IMR-90 (cell line): ENCODE measurements at places on chromosomes 6 and 20. TPM values are rescaled to one million over a fixed set of nuclear protein-coding genes. Genes with fewer than 3 reads are reported as not detected.

- H3K4me1 ChIP-seq, result no peaks in the 10 kb centered on the region
- H3K27ac ChIP-seq, result no peak overlapping the region
- no peak overlapping the region for H3K4me3 ChIP-seq
- H3K36me3 ChIP-seq, result no peaks in the 10 kb centered on the region
- DNase-seq, result no peak
Measured at GRCh38 chr20:62779417-62779685, 16.9 kb upstream of the MRGBP start.

GRCh38 chr6:110674096-110674495 is 141.2 kb downstream of the CDK19 start:
- no peaks in the 10 kb centered on the region for H3K27me3 ChIP-seq
- H3K4me1 ChIP-seq, result no peaks in the 10 kb centered on the region
- no peak for DNase-seq
- H3K36me3 ChIP-seq, result no peaks in the 10 kb centered on the region
- no peak overlapping the region for H3K27ac ChIP-seq

DNA sequence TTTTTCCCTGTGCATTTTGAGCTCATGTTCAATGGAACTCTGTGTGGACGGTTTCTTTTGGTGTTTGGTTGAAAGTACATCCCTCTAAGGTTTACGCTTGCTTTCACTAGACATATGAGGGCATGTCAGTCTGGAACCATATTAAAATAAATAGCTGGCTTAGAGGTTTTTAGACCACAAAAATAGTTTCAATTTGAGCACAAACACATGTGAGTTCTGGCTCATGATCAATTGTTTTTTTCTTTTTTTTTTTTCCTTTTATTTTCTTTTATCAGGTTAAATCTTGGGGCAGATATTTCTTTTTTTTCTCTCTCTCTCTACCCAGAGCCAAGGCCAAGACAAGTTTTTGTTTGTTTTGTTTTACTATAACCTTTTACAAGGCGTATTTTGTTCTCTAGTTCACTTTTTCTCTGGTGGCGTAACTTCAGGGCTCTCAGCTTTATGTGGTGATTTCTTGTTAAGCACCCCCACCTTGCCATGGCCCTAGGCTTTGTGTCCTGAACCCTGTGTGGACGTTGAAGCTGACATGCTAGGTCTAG is 92.9 kb downstream of the SHLD1 start:
- H3K27me3 ChIP-seq, result peaks cover 2% of the 10 kb centered on the region; the same call in 1 of the 2 replicates
- no peaks in the 10 kb centered on the region for H3K36me3 ChIP-seq
- no peak overlapping the region for H3K27ac ChIP-seq
- no peak for DNase-seq

DNA sequence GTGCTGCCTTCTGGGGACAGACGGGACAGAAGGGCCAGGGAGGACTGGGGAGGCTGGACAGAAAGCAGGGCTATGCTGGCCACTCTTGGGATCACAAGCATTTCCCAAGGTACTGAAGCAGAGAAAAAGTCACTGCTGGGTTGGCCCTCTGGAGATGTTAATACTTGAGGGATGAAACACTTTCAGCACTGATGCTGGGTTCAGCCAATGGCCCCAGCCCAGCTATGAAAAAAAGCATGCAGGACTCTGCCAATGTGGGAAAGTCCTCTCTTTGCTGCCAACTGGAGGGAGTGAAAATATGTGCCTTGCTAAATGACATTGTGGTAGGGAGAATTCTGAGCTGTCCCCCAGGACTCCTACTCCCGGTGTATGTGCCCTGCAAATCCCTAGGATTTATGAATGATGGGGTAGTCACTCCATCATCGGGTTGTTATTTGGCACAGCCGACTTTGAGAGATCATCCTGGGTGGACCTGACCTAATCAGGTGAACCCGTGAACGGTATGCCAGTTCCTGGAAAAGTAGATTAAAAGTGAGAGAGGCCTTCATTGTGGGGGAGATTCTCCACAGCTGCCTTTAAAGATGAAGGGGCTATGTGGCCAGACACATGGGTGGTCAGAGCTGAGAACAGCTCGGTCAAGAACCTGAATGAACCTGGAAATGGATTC is 119.9 kb upstream of the TRAF3IP2 start:
- no peaks in the 10 kb centered on the region for H3K27me3 ChIP-seq
- H3K4me1 ChIP-seq, result peaks cover 7% of the 10 kb centered on the region
- no peak overlapping the region for H3K4me3 ChIP-seq
- DNase-seq, result peak; percentile 32

- H3K4me3 ChIP-seq, result no peak overlapping the region
- H3K4me1 ChIP-seq, result peaks cover 6% of the 10 kb centered on the region
- no peaks in the 10 kb centered on the region for H3K27me3 ChIP-seq
- DNase-seq, result peak; percentile 99
- H3K27ac ChIP-seq, result peak overlapping the region; percentile 64
Measured at GRCh38 chr20:5696011-5696559, 54.1 kb upstream of the SHLD1 start.

- no peaks in the 10 kb centered on the region for H3K36me3 ChIP-seq
- no peaks in the 10 kb centered on the region for H3K27me3 ChIP-seq
- no peak overlapping the region for H3K27ac ChIP-seq
Measured at GRCh38 chr6:126913651-126914050, 204.8 kb upstream of the RSPO3 start.

- H3K4me3 ChIP-seq, result no peak overlapping the region
- no peaks in the 10 kb centered on the region for H3K4me1 ChIP-seq
- H3K27ac ChIP-seq, result no peak overlapping the region
- no peaks in the 10 kb centered on the region for H3K36me3 ChIP-seq
- DNase-seq, result no peak
Measured at GRCh38 chr20:23136893-23137745, 51.0 kb upstream of the CD93 start.

DNA sequence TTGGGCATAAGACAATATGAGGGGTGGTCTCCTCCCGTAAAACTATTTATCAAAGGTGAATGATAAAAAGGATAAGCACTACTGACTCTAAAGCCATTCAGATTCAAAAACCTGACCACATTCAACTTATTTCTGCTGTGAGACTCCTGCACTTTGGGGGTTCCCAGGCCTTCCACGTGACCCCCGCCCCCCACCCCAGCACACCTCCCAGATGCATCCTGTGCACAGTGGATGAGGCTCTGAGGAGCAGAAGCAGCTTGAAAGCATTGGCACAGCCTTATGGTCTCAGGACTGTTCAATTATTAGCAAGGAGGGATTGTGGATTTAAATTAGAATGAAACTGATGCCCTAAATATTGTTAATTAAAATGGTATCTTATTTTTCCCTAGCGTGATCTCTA is 55.1 kb upstream of the SAMD5 start:
- 0 out of 2 replicates have a peak, but pooled peaks cover 2% of the 10 kb centered on the region for H3K27me3 ChIP-seq
- no peak for DNase-seq
- H3K27ac ChIP-seq, result no peak overlapping the region
- H3K4me1 ChIP-seq, result no peaks in the 10 kb centered on the region

GRCh38 chr6:5567352-5567751 is 306.0 kb downstream of the FARS2 start:
- no peaks in the 10 kb centered on the region for H3K27me3 ChIP-seq
- H3K27ac ChIP-seq, result no peak overlapping the region
- H3K4me3 ChIP-seq, result no peak overlapping the region
- no peak for DNase-seq
- H3K36me3 ChIP-seq, result no peaks in the 10 kb centered on the region
- H3K4me1 ChIP-seq, result no peaks in the 10 kb centered on the region

- DNase-seq, result no peak
- no peak overlapping the region for H3K4me3 ChIP-seq
- H3K27ac ChIP-seq, result no peak overlapping the region
- no peaks in the 10 kb centered on the region for H3K36me3 ChIP-seq
- peaks cover 8% of the 10 kb centered on the region; the same call in 1 of the 2 replicates for H3K27me3 ChIP-seq
- H3K4me1 ChIP-seq, result peaks cover 5% of the 10 kb centered on the region
Measured at GRCh38 chr20:58597249-58597891, 53.7 kb upstream of the STX16 start.

- peaks cover 14% of the 10 kb centered on the region for H3K4me1 ChIP-seq
- no peaks in the 10 kb centered on the region for H3K27me3 ChIP-seq
- peak; percentile 29 for DNase-seq
- H3K4me3 ChIP-seq, result no peak overlapping the region
- no peak overlapping the region for H3K27ac ChIP-seq
- H3K36me3 ChIP-seq, result no peaks in the 10 kb centered on the region; the same call in 1 of the 2 replicates
Measured at GRCh38 chr20:11905460-11906179, 12.1 kb upstream of the BTBD3 start.

GRCh38 chr20:39632176-39632575 is 670.0 kb downstream of the DHX35 start:
- no peaks in the 10 kb centered on the region for H3K36me3 ChIP-seq
- H3K27ac ChIP-seq, result no peak overlapping the region
- no peaks in the 10 kb centered on the region for H3K27me3 ChIP-seq
- H3K4me1 ChIP-seq, result no peaks in the 10 kb centered on the region

GRCh38 chr6:166112580-166112979 is 55.1 kb downstream of the TBXT start:
- no peak overlapping the region for H3K4me3 ChIP-seq
- H3K36me3 ChIP-seq, result no peaks in the 10 kb centered on the region
- no peaks in the 10 kb centered on the region for H3K4me1 ChIP-seq
- H3K27ac ChIP-seq, result no peak overlapping the region
- peaks cover 7% of the 10 kb centered on the region for H3K27me3 ChIP-seq

GRCh38 chr6:117397536-117398227 is 28.1 kb downstream of the ROS1 start:
- no peak overlapping the region for H3K4me3 ChIP-seq
- H3K27ac ChIP-seq, result no peak overlapping the region
- H3K4me1 ChIP-seq, result no peaks in the 10 kb centered on the region
- H3K36me3 ChIP-seq, result no peaks in the 10 kb centered on the region

DNA sequence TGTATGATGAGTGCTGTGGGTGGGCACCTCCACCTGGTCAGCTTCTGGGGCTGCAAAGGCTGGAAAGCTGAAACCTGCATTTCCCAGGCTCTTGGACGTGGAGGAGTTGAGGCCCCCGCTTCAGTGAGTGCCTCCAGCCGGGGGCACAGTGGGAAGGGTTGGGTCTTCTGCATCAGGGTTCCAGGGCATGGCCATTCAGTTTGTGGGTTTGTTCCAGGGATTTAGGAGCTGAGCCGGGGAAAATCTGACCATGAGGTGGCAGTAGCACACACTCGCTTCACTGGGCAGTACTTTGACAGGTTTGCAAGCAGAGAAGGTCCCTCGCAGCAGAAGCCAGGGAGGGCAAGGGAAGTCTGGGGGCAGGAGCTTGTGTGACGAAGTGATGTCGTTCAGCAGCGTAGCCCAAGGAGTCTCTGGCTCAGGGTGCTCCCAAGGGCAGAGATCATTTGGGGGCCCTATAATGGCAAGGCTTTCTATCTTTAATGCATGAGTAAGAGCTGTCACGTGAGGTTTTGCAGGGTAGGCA is 69.5 kb upstream of the SULF2 start:
- peaks cover 6% of the 10 kb centered on the region for H3K27me3 ChIP-seq
- no peak overlapping the region for H3K4me3 ChIP-seq
- DNase-seq, result peak; percentile 41
- no peaks in the 10 kb centered on the region; the same call in 1 of the 2 replicates for H3K4me1 ChIP-seq
- H3K36me3 ChIP-seq, result no peaks in the 10 kb centered on the region
- no peak overlapping the region for H3K27ac ChIP-seq

MOCS1 gene
- total RNA-seq, result 8.1 and 9.5 TPM in 2 replicates

VARS1 gene
- total RNA-seq, result 32.2 and 41.2 TPM in 2 replicates

GPR63 gene
- 0.36 and 0.56 TPM in 2 replicates for total RNA-seq

SLC22A16 gene
- total RNA-seq, result not detected in 2 replicates

HLA-DQB1 gene
- total RNA-seq, result not detected in 2 replicates

WFDC2 gene
- total RNA-seq, result not detected in 2 replicates

CALHM4 gene
- total RNA-seq, result not detected in 2 replicates
